NB4 (cell line): ENCODE measurements at places on chromosomes 4 and X.

DNA sequence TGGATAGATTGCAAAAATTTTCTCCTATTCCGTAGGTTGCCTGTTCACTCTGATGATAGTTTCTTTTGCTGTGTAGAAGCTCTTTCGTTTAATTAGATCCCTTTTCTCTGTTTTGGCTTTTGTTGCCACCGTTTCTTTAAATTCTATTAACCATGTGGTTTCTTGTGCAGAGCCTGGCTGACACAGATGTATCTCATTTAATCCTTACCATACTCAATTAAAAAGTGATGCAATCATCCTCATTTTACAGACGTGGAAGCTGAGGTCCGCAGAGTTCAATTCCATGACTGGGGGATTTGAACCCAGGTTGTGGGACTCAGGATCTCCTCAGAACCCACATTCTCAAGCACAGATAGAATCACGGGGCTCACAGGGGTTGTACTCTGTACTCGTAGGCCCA, 66.7 kb downstream of the SORCS2 start:
- DNase-seq = no peak

- no peak for DNase-seq
Observed at GRCh38 chr4:610411-611261, 14.7 kb upstream of the PDE6B start.

DNA sequence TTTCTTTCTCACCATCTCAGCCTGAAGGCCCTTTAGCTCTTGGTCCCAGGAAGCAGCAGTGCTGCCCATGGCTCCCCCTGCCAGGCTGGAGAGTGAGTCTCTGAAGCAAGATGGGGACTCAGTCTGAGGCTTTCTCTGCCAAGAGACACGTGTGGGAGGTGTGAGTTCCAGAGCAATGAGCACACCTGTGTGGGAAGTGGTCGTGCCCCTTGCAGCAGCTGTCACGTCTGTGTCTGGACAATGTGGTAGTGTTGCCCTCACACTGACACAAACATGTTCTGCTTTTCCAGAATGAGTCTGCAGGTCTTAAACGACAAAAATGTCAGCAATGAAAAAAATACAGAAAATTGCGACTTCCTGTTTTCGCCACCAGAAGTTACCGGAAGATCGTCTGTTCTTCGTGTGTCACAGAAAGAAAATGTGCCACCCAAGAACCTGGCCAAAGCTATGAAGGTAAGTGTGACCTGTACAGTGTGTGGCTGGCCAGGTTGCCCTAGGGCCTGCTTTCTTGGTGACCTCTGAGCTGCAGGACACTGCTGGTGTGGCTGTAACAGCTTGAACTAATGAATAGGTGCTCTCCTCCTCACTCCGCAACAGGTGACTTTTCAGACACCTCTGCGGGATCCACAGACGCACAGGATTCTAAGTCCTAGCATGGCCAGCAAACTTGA, 1.9 kb downstream of the TACC3 start:
- DNase-seq = peak; percentile 68

- DNase-seq = no peak
Observed at GRCh38 chr4:38464328-38464727, 199.7 kb upstream of the KLF3 start.

- DNase-seq = no peak
Observed at GRCh38 chr4:128305942-128306341, 18.3 kb upstream of the PGRMC2 start.

DNA sequence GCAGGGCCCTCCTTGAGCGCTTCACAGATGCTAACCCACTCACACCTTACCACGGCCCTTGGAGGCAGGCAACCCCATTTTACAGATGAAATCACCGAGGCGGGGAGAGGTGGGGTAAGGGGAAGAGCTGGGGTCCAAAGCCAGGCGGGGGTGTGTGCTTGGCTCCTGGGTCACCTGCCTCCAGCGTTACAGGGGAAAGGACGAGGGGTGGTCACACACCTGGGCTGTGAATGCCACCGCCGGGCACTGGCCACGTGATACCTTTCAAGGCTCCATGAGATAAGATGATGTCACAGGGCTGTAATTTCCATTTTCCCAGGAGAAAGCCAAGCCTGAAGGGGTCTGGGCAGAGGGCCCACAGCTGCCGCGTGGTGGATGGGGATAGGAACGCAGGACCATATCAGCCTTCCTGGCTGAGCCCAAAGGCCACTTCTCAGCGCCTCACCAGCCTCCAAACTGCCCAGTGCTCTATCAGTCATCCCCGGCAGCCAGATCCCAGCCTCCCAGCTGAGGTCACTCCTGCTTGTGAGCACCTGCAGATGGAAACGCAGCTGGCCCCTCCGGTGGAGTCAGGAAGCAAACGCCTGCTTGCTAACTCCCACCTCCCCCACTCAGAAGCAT, 62.4 kb upstream of the CRMP1 start:
- no peak for DNase-seq

DNA sequence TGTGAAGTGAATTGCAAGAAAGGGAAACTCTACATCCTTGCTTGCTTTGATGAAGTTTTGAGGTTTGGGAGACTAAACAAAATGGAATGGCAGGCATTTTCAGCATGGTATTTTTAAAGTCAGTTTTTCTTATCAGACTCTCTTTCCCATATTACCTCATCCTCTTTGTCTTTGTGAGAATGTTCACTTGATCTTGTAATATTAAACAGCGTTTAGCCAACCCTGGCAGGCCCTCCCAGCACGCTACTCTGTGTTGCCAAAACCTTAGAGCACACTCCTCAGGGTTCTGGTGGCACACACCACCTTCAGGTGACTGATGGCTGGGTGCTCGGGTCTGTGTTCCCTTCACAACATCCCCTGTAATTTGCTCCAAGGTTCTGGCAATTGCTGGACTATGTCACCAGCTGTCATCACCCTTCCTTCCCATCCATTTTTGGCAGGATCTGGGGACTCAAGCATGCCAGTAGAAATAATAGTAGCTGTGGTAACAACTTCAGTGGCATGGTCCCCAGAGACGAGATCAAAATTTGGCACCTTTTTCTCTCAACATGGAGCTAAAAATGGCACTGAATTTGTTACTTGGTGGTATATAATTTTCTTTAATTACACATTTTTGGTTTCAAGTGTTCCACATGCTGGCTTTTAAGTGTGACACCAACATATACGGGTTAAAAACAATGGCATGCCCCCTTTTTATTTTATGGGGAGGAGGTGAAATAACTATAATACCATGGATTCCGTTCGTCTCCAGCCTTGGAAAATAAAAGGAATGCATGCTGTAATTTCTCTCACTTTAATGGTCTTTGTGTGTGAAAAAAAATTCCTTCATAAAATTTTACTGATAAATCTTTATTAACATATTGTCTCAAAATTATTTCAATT, 273.1 kb downstream of the DCTD start:
- no peak for DNase-seq

DNA sequence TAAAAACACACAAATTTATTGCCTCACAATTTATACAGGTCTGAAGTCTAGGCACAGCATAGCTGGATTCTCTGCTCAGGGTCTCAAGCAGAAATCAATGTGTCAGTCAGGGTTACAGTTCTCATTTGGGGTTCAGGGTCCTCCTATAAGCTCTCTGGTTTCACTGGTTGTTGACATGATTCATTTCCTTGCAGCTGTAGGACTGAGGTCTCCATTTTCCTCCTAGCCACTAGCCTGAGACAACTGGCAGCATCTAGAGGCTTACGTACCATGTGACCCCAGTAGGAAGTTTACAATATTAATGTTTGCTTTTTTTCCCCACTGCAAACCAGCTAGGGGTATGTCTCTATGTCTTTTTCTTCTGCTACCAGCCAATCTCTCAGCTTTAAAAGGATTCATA, 102.5 kb downstream of the CPEB2 start:
- no peak for DNase-seq

GRCh38 chr4:142416121-142416520, 430.0 kb downstream of the INPP4B start:
- DNase-seq = no peak
